ENCODE measurements at places on chromosomes 12 and 14. TPM values are rescaled to one million over a fixed set of nuclear protein-coding genes. Genes with fewer than 3 reads are reported as not detected.

The RNF212B gene
- 0.45 TPM for polyA plus RNA-seq

The PRIMA1 gene
- polyA plus RNA-seq = 10.4 TPM

The NOS1 gene
- 0.27 TPM for polyA plus RNA-seq

The TMEM229B gene
- polyA plus RNA-seq = 27.5 TPM

The CFAP54 gene
- polyA plus RNA-seq = 0.31 TPM

The GPD1 gene
- 97.1 TPM for polyA plus RNA-seq

The KRT78 gene
- 0.30 TPM for polyA plus RNA-seq

The HOXC10 gene
- polyA plus RNA-seq = not detected

The FRMD6 gene
- polyA plus RNA-seq = 3.0 TPM

The ETNK1 gene
- 20.3 TPM for polyA plus RNA-seq

The CCDC177 gene
- not detected for polyA plus RNA-seq

The PTPN21 gene
- 8.5 TPM for polyA plus RNA-seq

DNA sequence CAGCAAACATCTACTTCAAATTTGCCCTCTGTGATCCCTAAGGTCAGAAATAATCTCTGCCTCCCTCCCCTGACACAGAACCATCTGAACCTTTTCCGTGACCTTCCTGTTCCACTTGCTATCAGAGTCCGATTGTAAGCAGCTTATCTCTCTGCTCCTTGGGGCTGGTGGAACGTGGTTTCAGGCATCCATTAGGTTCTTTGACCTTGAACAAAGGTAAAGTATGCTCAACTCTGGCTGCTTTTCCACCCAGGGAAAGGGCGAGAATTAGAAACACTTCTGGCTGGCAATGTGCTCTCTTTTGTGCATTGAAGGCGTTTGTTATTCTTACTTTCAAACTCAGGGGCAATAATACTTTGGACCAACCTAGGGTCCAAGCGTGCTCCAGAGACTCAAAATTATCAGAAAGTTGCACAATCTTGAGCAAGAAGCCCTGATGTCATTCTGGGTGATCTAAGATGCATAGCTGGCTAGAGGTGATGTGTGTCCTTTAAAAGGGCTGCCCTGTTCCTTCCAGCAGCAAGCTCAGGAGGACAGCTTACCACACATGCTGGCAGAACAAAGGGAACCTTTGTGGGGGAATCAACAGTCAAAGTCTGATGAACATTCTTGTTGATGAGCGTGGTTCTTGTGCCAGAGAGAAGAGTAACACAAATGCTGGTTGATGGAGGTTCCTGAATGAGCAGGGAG lies 29.8 kb downstream of the ADGRD1 start:
- DNase-seq = peak; percentile 89

DNA sequence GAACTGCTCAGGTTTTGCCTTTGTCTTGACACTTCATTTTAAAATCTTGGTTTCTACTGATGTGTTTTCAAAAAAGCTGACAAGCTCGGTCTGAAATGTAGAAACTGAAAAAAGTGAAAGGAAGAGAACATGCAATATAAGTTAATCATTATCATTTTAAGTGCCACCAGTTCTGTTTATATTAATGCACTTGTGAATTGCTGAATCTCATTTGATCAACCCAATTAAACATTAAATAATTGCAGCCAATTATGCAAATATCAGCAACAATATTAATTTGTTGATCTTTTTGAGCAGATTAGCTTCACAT lies 133.8 kb downstream of the BCAT1 start:
- no peak for DNase-seq

GRCh38 chr14:92315050-92315805 lies 7.7 kb upstream of the SLC24A4 start:
- DNase-seq = no peak

- no peak for DNase-seq
Observed at GRCh38 chr12:77742631-77743030, 88.1 kb upstream of the NAV3 start.

GRCh38 chr12:52953181-52953841 lies 4.4 kb downstream of the KRT18 start:
- DNase-seq = no peak

DNA sequence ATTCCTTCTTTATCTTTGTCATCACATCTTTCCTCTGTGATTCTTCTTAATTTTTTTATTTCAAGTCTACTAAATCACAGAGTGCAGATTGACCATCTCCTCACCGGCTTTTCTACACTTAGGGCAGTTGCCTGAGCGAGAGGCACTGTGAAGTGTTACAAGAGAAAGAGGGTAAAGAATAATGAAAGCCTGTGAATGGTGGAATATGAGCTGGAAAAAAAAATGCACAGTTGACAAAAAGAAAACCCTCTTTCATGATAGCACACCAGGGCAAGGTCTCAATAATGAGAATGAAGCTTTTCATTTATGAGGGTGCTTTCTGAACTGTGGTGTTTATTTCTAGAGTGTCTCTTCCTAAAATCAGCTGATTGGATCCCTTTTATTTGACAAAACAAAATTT lies 106.2 kb upstream of the PDE3A start:
- DNase-seq = no peak

DNA sequence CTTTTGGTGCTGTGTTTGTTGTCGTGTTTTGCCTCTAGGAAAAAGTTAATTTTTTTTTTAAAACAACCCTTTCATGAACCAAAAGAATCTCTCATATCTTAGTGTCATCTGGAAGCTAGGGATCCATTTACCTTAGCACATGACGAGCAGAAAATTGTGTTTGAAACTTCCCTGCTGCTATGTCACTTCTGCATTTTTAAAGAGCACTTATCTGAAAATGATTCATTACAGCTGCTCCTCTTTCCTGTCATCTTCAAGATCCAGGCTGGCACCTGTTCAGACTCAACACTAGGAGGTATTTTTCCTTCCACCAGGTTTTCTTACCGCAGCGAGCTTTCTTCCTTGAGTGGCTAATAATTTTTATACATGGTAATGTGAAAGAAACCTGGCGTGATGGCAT lies 67.0 kb downstream of the EML1 start:
- no peak for DNase-seq

GRCh38 chr14:57870686-57871457 lies 5.0 kb upstream of the SLC35F4 start:
- no peak for DNase-seq

DNA sequence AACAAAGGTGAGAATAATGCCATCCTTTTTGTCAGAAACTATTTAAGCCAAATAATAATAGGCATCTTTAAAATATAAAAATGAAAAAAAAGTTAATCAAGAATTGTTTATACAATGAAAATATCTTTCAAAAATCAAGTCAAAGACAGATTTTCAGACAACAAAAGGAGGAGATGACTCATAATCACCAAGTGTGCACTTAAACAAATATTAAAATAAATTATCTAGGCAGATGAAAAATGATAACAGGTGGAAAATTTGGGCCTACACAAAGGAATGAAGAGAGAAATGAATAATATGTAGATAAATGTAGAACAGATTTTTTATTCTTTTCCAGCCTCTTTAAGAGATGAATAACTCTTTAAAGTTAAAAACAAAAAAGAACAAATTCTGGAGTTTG lies 250.0 kb upstream of the PLEKHG7 start:
- no peak for DNase-seq

DNA sequence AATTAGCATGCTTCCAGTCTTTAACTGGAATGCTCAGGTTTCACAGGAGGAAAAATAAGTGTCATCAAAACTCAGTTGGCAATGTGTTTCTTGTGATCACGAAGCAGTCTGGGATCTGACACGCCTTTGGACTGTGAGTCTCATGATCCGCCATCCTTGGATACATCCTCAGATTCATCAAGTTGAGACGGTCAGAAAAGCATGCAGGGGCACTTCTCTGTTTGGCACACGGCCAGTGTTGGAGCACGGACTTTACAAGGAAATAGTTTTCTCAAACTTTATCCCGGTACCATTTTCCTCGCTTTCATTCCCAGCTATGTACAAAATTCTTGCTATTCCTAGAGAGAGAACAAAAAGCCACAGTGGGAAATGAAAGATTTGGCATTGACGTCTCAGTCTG lies 88.4 kb upstream of the PARP11 start:
- DNase-seq = no peak

DNA sequence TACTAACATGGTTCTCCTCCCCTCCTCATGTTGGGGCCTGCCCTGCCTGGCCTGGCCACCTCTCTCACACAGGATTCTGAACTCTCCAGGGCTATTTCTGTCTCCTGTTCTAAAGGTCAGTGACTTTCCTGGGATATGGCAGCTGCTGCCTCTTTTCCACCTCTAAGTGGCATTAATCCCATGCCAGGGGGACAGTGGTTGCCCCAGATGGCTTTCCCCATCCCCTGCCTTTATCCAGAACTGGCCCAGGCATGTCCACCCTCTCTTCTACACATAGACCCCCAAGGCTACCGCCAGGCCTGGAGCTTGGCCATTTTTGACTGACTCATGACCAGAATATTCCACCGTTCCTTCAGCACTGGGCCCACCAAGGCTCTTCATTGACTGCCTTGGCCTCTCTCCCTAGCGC lies 90.4 kb downstream of the IRF2BPL start:
- DNase-seq = no peak

GRCh38 chr14:95523815-95524448 lies 7.5 kb upstream of the SYNE3 start:
- no peak for DNase-seq

GRCh38 chr12:3944620-3945019 lies 71.4 kb upstream of the PARP11 start:
- no peak for DNase-seq

GRCh38 chr14:39381366-39381765 lies 50.9 kb downstream of the FBXO33 start:
- no peak for DNase-seq
